Activated B cell treated with CpG ODN at 0.5 μM for 24 hours (primary cell): ENCODE measurements at places on chromosomes 2 and 18.

DNA sequence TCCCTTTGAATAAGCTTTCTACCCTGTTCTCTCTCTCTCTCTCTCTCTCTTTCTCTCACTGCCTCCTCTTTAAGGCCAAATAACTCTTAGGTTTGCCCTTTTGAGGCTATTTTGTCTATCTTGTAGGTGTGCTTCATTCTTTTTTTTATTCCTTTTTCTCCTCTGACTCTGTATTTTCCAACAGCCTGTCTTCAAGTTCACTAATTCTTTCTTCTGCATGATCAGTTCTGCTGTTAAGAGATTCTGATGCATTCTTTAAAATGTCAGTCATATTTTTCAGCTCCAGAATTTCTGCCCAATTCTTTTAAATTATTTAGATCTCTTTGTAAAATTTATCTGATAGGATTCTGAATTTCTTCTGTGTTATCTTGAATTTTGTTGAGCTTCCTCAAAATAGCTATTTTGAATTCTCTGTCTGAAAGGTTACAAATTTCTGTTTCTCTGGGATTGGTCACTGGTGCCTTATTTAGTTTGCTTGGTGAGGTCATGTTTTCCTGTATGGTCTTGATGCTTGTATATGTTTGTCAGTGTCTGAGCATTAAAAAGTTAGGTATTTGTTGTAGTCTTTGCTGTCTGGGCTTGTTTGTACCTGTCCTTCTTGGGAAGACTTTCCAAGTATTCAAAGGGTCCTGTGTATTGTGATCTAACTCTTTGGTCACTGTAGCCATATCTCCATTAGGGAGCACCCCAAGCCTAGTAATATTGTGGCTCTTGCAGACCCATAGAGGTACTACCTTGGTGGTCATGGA, 35.4 kb upstream of the DYNC1I2 start:
- DNase-seq: no peak

GRCh38 chr18:37361335-37362157, 204.1 kb downstream of the CELF4 start:
- DNase-seq: no peak

GRCh38 chr18:692824-693223, 19.6 kb downstream of the ENOSF1 start:
- DNase-seq: no peak

DNA sequence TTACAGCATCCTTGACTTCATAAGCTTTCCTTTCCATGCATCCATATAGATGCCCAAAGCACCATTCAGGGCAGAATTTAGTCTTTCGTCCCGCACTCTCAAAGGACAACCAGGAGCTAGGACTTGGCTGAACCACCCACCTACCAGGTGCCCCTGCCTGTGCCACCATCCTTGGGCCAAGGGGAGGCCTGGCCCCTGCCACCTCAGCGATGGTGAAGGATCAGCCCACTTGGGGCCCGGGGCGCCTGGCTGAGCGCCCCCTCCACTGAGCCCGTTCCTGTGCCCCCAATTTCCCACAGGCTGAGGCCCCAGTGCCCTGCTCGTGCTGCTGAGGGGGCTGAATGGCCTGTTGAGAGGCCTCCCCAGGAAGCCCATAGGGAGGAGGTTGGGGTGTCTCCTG, 33.3 kb upstream of the ALPP start:
- DNase-seq: no peak

DNA sequence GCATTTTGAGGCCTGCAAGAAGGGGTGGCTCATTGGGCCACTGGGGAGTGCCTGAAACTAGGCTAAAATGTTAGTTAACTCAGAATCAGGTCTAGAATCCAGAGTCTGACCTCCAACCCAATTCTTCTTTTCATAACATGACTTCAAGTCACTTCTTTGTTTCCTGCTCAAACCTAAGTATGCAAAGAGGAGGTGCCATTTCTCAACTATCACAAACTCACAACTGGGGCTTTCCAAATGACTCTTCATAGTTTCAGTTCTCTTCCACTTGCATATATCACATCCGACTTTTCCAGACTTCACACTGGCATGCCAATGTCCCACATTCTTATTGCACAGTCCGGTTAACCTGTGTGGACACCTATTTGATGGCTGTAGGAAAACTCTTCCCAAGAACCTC, 211.6 kb downstream of the TCF4 start:
- DNase-seq: no peak

DNA sequence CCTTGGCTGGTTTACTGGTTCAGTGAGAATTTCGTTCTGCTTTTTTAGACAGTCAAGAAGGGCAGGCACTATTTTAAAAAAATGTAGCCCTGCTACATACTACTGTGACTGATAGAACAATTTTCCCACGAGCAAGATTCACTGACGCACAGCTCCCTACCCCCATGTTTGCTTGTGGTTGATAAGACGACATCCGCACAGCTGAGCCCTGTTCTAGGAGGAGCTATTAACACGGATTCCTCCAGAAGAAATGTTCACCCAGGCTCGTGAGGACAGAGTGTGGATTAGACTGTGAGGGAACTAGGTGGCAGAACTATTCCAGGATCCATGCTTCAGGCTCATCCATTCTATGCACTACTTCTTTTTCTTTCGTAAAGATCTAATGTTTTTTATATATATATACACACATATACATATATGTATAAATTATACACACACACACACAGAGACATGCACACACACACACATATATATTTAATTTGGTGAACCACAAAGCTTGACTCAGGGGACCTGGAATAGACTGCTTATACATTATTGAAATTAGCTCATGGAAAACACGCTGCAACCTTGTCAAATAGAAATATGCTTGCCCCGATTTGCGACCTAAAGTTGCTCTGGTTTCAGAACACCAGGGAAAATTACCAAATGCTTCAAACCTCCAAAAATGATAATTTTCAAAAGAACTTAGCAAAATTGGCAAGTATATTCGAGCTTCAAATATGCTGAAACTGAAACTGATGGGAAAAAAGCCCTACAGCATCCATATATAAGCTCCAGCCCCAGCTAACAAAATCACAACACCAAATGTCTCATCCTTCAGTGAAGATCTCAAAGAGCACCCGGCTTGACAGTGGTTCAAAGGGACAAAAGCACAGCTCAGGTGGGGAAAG, 370.4 kb downstream of the SOCS6 start:
- DNase-seq: no peak

GRCh38 chr2:224711859-224712665, 4.1 kb downstream of the CCDC195 start:
- no peak for DNase-seq

GRCh38 chr2:106972782-106973181, 86.8 kb upstream of the ST6GAL2 start:
- no peak for DNase-seq

DNA sequence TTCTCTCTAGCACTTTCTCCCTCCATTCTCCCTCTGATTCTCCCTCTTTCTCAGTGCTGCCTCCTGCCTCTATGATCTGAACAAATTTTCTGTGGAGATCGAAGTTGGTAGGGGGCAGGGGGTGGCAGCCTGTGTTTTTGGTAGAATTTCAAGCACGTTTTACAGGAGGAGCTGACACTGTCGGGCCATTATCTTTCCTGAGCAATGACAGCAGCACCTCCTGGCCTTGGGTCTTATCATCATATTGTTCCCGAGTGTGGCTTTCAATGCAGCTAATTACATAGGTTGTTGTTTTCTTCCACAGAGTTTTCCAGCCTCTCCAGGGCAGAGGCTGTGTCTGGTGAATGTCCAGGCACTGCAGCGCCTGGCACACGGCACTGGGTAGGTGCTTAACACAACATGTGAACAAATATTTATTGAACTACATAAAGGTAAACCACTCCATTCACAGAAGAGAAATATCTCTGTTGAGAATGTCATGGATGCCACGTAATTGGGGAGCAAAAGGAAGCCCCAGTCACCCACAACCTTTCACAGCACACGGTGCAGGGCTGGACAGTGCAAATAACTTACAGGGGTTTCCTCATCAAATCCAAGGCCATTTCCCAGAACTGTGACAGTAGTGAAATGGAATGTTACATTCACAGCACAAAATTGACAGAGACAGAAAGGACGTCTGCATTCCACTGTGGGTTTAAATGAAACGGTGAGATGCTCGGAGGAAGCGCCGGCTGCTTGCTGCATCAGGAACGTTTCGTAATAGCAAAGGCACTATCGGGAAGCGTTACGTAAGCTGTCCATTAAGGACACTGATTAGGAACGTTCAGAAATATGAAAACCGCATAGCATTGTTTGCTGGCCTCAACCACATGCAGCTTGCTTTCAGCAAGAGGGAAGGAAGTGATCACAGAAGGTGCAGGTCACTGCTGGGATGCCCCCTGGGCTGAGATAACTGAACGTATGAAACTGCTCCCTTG, 6.5 kb upstream of the KCNG2 start:
- no peak for DNase-seq

GRCh38 chr18:29147944-29148343, 971.0 kb upstream of the CDH2 start:
- no peak for DNase-seq

DNA sequence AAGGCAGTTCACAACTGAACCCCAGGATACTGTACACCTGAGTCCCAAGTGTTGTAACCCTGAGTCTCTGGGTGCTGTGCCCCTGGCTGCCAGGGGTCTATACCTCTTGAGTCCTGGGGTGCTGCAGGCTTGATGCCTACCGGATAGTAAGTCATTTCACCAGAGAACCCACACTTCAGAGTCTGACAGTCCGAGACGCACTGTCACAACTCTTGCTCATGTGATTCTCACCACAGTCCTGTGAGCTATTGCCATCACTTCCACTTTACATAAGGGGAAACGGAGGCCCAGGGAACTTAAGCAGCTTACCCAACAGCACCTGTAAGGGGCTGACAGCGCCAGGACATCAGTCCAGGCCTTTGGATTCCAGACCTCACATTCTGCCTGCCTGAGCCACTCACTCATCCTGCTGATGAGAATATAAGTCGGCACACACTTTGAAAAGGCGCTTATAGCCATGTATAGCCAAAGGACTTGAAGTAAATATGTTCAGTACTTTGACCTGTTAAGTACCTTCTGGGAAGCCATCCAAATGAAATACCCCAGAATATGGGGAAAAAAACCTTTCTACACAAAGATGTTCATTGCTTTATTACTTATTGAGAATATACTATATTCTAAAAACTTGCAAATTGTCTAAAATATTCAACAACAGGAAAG, 180.7 kb upstream of the ID2 start:
- DNase-seq: no peak

GRCh38 chr2:70978341-70979179, at the start of gene ANKRD53:
Gene ANKRD53, plus strand, starts transcription at chr2:70978630. Its CDS starts 16 bp downstream, at chr2:70978646.
- DNase-seq: peak; percentile 38

DNA sequence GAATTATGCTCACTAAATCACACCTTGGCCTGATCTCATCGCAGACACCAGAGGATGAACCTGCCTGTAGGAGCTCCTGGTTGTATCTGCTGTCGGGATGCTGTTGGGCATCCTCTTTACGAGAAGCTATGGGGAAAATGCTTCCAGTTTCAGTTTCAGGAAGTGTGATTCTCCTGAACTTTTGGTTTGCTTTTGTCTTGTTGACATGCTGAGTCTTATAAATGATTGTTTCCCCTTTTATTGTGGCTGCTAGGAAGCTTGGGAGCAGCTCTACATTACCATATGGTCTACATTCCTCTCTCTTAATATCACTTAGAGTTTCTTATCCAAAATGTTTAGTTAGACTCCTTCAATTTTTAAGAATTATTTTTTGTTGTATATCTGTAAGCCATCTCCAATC, 227.5 kb downstream of the MTX2 start:
- no peak for DNase-seq

GRCh38 chr2:170091436-170091835, 86.5 kb upstream of the MYO3B start:
- DNase-seq: no peak

DNA sequence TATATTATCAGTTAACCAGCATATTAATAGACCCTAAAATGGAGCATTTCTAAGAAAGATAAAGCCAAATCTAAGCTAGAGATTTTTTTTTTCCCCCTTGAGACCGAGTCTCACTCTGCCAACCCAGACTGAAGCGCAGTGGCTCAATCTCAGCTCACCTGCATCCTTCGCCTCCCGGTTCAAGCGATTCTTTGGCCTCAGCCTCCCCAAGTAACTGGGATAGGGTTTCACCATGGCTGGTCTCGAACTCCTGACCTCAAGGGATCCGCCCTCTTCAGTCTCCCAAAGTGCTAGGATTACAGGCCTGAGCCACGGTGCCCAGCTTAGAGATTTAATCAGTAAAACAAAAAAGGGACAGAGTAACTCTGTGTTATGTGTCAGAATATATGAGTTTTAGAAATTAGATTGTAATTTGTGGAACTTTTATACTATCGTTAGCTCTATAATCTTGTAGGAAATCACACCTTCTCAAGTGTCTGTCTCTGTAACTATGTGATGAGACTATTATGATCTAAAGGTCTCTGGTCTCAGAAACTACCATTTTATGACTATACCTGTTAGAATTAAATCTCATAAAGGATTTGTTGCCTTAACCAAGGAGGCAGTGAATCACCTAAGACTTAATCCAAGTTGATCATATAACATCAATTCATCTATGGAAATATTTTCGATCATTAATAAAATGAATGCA, 34.0 kb downstream of the YWHAQ start:
- no peak for DNase-seq

DNA sequence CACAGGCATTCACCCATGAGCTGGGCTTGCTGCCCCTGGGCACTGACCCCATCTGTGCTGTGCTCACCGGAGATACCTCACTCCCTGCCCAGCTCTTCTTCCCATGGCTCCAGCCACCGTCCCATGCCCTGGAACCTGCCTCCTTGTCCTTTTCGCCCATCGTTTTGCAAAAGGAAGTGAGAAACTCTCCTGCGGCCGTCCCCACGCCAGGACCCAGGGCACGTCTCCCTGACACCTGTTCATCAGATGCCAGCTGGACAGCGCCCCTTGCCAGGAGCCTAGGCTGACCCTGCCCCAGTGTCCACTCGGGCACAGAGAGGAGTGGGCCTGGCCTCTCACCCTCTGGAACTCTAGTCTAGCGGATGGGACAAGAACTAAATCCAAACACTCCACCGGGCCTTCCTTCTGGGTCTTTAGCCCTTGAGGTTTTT, 238.6 kb downstream of the SEPTIN10 start:
- peak; percentile 2 for DNase-seq

DNA sequence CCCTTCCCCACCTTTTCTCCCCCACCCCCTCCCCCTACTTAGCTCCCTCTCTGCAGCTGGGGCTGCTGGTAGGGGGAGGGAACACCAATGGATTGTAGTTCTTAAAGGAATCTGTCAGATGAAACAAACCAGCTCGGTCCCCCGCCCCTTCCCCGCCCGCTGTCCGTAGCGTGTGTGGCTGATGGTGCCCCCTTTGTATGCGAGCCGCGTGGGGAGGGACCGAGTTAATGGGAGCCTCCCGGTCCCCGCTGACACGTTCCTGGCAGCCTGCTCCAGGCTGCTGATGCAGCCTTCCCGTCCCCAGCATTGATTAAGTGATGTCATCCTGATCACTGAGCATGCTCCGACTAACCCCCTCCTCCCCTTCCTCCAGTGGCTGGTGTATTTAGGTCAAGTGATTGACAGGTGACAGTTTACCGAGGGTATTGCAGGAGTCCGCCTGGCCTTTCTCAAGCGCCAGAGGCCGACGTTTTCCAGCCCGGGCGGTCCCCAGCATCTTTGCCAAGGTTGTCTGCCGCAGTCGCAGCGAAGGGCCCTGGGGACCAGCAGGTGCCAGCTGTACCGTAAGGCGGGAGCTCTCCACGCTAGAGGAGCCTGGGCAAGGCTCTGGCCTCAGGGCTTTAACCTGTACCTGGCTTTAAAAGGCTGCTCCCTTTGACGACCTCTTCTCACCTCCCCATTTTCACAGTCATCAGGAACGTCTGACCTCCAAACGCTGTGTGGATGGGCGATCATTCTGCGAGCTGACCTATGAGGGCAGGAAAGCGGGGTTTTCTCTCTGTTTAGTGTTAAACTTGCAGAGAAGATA, 1.8 kb downstream of the KIF5C start:
- peak; percentile 18 for DNase-seq

- no peak for DNase-seq
Measured at GRCh38 chr2:165778653-165779451, 15.2 kb downstream of the GALNT3 start.
